ENCODE measurements at places on chromosomes 3 and 15.

DNA sequence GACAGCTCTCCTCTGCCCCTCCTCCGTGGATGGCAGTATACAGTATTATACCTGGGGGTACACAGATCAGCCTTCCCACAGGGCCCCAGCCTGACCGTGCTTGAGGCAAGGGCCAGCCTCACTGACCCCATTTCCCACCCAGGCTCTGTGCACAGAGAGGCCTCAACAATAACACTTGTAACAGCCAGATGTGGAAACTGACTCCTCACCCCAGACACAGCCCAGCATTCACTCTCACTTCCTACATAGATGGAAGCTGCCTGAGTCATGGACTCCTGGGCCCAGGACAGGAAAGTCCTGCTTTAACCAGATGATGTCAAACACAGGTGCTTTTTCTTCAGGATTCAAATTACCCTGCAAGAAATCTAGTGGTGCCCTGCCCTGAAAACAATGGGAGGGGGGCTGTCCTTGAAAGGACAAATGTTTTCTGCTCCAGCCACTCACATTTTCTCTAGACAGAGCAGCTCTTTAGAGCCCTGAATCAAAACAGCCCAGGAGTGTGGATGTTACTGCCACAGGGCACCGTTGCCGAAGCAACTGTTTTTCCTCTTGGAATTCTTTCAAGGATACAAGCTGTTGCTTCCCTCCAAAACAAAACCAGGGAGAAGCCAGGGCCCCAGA lies 16.4 kb downstream of the CCDC12 start:
- no peak for DNase-seq

- DNase-seq: no peak
Measured at GRCh38 chr3:79204351-79204750, 563.4 kb downstream of the ROBO1 start.

DNA sequence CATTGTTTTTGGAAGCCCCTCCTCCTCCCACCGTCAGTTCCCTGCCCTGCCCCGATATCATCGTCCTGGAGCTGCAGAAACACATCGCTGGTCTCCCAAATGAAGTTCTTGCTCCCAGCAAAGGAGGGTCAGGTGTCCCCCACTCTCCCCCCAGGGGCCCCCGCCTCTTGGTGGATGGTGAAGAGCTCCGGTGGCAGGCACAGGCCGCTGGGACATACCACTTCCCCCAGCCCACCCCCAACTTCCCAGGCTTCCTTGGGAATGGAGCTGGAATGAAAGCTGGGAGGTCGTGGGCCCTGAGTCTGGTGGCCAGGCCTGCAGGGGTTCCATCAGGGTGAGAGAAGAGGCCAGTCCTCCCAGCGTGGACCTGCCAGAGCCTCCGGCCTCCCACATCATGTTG lies 137.7 kb downstream of the CHSY1 start:
- no peak for DNase-seq

DNA sequence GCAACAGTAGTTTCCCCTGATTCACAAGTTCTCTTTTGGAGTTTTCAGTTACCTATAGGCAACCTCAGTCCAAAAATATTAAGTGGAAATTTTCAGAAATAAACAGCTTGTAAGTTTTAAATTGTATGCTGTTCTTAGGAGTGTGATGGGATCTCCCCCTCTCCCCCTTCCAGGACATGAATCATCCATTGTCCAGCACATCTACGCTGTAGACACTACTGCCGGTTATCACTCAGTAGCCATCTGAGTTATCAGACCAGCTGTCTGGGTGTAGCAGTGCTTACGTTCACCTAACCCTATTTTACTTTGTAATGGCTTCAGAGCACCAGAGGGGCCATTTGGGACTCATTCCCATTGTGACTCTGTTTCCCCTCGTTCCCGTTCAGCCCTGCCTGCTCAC lies 96.7 kb upstream of the PLXNA1 start:
- no peak for DNase-seq

DNA sequence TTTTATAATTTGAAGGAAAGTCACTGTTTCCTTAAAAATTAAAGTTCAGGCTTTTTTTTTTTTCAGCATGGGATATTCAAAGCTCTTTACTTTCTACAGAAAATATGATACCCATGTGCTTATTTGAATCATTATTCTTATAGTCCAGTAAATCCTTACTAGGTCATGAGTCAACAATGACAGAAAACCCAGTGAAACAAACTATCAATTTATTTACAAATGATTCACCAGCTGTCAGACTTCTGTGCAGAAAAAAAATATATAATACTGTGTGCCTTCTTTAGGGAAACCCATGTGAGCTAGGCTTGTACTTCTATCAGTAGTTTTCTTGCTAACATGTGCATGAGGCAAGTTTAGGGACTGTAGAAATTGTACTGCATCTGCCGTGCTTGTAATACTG lies 1.2 kb downstream of the ACP3 start:
- no peak for DNase-seq

GRCh38 chr3:25056036-25056755 lies 371.9 kb upstream of the RARB start:
- DNase-seq: no peak

DNA sequence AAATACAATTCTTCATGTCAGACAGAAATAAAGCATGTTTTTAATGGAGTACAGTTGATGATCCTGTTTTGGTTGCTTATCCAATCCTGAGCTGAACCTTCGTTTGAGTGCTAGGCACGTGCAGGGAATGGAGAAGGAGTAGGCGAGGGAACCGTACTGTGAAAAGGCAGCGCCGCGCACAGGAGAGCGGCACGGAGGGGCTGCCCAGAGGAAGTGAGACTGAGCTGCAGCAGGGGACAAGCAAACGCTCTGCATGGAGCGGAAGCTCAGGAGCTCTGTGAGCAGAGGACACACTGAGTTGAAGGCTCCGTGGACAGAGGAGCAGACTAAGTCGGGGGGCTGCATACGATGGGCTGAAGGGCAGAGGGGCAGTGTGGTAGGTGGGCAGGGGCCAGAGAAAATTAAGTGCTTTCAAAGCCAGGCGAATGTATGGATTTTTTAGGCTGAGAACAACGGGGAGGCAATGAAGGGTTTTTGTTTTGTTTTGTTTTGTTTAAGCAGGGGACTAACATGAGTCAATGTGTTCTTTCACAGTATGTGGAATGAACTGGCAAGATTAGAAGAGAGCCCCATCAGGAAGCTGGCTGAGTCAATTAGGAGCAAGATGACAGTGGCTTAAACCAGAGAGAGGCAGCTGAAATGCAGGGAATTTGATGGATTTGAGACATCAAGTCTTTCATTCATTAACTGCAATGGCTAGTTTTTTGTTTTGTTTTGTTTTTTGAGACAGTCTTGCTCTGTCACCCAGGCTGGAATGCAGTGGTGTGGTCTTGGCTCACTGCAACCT lies 23.8 kb upstream of the TM2D3 start:
- DNase-seq: no peak

DNA sequence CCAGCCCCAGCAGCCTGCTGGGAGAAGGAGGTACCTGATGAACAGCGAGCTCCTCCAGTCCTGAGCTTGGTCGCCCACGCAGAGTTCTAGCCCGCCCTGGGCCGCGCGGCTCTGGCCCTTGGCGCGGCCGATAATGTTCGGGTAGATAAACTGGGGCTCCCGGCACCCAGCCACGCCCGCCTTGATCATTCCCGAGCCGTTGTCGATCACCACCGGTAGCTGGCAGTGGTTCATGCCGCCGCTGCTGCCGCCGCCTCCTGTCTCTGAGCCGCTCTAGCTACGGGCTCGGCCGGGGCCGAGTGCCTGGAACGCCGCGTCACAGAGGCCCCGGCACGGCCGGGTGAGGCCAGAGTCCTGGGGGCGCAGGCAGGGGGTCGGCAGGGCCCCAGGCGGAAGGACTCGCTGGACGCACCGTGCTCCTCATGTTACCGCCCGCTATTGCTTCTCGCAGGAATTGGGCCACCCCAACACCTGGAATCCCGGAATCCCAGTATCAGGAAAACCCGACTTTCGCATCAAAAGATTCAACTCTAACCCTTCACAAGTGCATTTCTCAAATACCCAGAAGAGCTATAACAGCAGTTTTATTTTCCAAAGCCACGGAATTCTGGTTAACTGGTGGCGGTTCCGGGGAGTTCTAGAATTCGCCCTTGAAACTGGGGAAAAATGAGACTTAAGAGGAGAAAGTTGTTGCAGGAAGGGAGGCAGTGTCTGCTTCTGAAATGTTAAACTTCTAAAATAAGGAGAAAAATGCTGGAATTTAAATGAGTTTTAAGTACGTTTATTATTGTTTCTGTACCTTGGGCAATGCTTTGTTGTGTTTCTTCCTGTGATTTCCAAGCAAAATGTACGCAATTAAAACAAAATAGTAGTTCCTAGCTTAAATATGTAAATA lies at the start of gene ACTRT3:
ACTRT3 (minus strand) TSS at position 275 of the 895 bp plus-strand sequence; CDS start at position 234, 41 bp downstream.
- DNase-seq: no peak

- no peak for DNase-seq
Measured at GRCh38 chr15:60425461-60425860, 27.7 kb upstream of the ANXA2 start.

DNA sequence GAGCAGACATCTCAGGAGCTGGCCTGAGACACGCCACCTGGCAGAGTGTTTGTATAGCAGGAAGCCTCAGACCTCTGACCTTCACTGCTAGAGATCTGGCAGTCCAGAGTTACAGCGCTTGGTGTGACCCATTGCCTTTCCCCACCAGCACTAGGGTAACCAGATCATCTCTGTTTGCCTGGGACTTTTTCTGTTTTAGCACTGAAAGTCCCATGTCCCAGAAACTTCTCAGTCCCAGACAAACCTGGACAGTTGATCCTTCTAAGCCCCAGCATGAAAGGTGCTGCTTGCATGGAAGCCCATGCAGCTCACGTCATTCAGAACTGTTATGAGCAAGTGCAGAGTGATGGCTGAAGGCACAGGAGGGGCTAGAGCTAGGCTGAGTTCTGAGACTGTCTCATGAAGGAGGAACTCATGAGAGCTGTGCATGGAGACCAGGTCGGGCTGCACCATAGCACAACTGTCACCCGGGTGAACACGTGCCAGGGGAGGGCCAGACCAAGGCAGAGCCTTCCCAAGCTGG lies 18.2 kb upstream of the AHSG start:
- DNase-seq: no peak

- DNase-seq: no peak
Measured at GRCh38 chr15:63998489-63998888, 47.8 kb downstream of the DAPK2 start.

DNA sequence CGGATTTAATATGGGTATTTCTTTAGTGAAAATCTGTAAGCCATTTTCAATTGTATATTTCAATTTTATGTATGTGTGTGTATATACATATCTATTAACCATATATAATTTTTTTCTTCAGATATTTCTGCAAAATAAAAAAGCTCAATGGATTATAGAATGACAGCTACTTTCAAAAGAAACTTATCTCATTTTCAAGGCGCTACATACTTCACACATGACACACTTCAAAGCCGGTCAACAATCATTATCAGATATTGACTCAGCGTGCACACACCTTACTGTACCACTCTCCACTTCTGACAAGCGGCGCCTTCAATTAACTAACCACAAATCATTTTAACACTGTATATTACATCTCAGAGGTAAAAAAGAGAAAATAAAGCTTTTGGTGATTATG lies 39.6 kb downstream of the ATP13A3 start:
- DNase-seq: no peak

GRCh38 chr3:128392818-128393544 lies 73.7 kb downstream of the DNAJB8 start:
- no peak for DNase-seq
